ENCODE measurements at places on chromosomes 6 and 20. TPM values are rescaled to one million over a fixed set of nuclear protein-coding genes. Genes with fewer than 3 reads are reported as not detected.
A peak's percentile ranks its signal among the peaks of the same experiment; 100 is the strongest.

Gene TMC2
- 1.3 TPM for polyA plus RNA-seq

Gene L3MBTL1
- polyA plus RNA-seq = 24.4 TPM

Gene GINS1
- polyA plus RNA-seq = 0.56 TPM

DNA sequence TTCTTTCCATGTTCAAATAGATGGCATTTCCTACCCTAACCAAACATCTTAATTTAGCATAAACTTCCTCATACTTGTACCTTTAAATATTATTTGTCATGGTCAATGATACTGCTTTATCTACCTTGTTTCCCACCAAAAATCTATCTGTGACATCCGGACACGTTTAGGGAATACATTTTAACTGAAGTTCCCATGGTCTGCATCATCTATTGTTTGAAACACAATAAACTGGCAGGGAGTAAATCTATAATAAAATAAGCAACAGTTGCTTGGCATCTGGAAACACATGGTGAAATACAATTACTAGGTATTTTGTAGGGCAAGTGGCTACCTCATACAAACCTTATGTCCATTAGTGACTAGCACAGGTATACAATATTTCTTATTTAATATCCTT is 289.1 kb downstream of the GJA1 start:
- no peak overlapping the region for H3K27ac ChIP-seq
- H3K4me1 ChIP-seq = no peaks in the 10 kb centered on the region
- H3K36me3 ChIP-seq = no peaks in the 10 kb centered on the region
- no peak for DNase-seq
- H3K27me3 ChIP-seq = no peaks in the 10 kb centered on the region

- H3K4me1 ChIP-seq = no peaks in the 10 kb centered on the region
- H3K27me3 ChIP-seq = no peaks in the 10 kb centered on the region
- no peaks in the 10 kb centered on the region for H3K36me3 ChIP-seq
- H3K27ac ChIP-seq = no peak overlapping the region
- DNase-seq = no peak
- H3K4me3 ChIP-seq = no peak overlapping the region
Measured at GRCh38 chr6:94570581-94570980, 1006.8 kb upstream of the MANEA start.

DNA sequence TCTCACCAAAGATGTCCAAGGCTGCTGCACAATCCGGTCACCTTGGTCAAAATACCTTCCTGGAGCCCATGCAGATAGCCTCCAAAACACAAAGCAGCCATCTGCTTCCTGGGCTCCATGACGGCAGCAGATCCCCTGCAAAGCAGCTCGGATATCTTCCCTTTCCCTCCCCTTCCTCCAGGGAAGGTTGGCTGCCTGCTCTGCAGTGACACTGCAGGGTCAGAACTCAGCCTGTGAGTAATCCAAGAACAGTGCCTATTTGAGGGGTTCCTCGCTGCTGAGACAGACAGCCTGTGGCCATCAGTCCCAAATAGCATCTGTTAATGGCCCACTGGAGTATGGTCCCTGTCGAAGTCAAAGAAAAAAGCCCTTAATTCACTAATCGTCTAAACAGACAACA is 270.8 kb downstream of the PREX1 start:
- DNase-seq = no peak
- H3K27ac ChIP-seq = no peak overlapping the region
- no peak overlapping the region for H3K4me3 ChIP-seq
- no peaks in the 10 kb centered on the region for H3K27me3 ChIP-seq
- H3K4me1 ChIP-seq = no peaks in the 10 kb centered on the region

GRCh38 chr6:44915111-44915510 is 413.0 kb upstream of the RUNX2 start:
- no peaks in the 10 kb centered on the region for H3K27me3 ChIP-seq
- H3K4me3 ChIP-seq = no peak overlapping the region
- H3K4me1 ChIP-seq = no peaks in the 10 kb centered on the region
- DNase-seq = no peak

Gene TNXB
- 506 TPM for polyA plus RNA-seq

DNA sequence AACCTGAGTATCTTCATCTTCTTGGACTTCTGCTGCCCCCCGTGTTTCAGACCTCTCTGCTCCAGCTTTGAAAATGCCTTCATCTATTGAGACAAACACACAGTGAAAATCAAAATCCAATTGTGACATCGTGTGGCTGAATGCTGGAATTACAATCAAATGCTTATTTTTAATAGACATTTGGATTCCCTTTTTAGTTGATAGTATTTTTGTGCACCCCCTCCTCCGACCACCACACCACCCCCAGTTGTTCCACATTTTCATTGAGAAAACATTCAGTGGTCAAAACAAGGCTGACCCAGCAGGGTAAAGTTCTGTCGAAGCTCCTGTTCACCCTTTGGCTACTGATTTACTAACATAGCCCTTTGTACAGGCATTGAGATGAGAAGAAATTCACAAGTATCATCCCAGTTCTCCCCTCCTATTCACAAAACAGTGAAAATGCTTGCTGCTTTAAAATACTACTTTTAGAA is 79.0 kb downstream of the NRSN1 start:
- peak; percentile 52 for DNase-seq
- no peaks in the 10 kb centered on the region for H3K27me3 ChIP-seq
- no peak overlapping the region for H3K4me3 ChIP-seq
- no peak overlapping the region for H3K27ac ChIP-seq

DNA sequence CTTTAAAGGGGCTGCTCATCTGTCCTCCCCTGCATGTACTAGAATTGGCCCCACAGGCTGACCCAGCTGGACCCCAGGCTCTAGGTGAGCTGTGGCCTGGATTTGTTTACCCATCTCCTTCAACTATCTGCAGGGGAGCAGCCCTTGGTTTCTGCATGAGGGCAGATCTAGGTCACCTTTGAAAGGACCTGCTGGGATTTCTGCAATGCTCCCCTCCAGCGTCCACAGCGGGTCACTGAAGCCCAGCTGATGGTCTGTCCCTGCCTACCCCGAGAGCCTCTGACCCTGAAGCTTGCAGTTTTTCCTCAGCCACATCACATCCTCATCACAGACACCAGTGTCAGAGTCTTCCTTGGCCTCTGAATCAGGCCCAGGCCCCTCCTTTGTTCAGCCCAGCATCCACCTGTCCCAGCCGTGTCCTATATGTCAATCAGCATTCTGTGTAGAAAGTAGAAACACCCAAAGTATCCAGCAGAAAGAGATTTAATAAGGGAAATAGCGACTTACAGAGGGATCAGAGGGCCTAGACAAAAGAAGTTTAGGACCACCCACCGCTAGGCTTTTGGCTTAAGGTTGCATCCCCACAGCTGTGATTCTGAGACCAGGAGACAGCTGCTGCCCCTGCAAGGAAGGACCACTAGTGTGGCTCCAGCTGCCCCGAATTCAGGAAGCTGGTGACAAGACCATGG is 243.1 kb downstream of the LRFN2 start:
- H3K27me3 ChIP-seq = no peaks in the 10 kb centered on the region
- no peak for DNase-seq
- H3K36me3 ChIP-seq = no peaks in the 10 kb centered on the region
- H3K27ac ChIP-seq = no peak overlapping the region
- H3K4me1 ChIP-seq = peaks cover 6% of the 10 kb centered on the region

Measured in adrenal gland (tissue), 19 donors.